ENCODE measurements at places on chromosomes 6 and 20.

- no peak for DNase-seq
Measured at GRCh38 chr6:161443848-161444247, 170.0 kb upstream of the AGPAT4 start.

DNA sequence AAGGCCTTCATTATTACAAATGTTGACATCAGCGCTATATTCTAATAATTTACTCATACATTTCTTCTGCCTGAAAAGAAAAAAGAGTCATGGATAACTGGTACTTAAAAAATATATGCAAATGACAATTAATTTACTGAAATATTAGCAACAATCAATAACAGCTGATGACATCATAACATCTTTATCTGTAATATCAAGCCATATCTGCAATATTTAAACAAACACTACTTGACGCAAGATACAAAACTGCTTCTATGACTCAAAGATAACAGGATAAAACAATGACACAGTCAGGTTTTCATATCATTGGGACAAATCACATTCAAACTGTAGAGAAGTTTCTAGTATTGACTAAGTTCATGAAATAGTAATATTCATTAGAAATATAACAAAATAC lies 16.5 kb downstream of the HACE1 start:
- no peak for DNase-seq

DNA sequence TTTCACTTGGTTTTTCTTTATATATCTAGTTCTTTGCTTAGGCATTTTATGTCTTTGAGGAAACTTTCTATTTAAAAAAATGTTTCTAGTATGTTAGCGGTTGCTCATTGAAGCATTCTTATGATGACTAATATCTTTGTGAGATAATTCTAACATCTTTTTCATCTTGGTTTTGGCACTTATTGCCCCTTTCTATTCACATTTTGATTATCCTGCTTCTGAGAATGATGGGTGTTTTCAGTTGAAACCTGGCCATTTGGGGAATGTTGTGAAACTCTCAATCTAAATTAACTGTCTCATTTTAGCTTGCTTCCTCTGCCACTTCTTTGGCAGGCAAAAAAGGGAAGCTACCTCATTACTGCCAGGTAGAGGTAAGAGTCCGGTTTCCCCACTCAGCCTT lies 683.1 kb downstream of the DOK5 start:
- DNase-seq: no peak

DNA sequence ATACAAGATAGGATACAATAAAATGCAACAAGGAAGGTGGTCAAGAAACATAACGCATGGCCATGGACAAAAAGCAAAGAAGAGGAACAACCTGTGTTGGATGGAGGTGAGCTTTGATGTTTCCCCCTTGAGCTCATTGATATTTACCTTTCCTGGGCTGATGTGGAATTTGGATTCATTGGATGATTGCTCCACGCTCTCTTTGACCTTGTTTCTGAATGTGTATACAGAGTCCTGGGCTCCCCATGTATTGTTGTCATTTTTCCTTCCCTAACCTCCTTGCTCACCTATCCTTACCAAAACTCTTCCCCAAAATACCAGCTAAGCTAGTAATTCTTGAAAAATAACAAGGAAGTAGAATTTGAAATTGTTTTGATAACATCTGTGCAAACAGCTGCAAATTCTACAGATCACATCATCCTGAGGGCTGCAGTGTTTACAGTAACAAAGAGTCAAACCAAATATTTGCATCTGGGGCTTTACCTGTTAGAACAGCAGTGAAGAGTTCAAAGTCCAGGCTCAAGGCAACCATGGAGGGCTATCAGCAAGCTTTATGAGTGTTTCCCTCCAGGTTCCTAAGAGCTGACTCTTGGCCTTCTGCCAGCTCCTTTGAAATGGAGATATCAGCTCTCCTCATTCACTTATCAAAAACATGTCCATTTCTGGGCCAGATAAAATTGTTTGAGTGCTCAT lies 214.3 kb upstream of the MARCKS start:
- DNase-seq: no peak

All from anterior cingulate cortex (tissue), 58 donors.